ENCODE measurements at places on chromosomes 1 and 21.

DNA sequence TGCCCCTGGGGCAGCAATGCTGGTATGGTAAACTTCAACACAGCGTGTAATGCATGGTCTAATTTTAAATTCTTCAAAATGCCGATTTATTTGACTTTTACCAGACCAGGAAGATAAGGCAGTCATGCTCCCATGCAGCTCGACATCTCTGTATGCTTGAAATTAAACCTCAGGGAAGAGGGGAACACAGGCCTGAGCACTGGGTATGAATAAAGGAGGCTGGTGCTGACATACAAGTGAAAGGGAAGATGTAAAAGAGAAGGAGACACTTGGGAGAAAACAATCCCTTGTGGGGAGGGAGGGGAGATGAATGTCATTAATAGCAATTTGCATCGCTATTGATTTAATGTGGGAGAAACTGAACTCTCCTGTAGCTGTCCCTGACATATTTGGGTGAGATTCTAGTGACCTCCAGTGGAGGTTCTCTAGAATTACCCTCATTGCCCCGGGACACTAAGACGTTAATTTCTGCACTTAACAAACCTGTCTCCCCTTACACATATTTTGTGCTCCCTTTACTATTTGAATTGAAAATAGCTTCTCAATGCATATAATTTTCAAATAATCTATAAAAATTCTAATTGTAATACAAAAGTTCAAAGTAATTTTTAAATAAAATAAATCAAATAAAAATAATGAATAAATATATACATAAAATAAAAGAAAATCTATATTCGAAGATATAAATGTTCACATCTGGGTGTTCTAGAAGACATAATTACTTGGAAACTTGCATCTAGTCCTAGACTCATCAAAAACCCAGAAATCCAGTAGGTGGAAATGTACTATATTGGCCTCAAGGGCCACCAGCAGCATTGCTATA, 283.1 kb downstream of the LMX1A start:
- peak; percentile 5 for DNase-seq

GRCh38 chr1:159009704-159010361, at the start of gene IFI16:
TSS of gene IFI16 (plus strand) at chr1:159009907. CDS start at chr1:159014681, 4,774 bp downstream.
- DNase-seq = peak; percentile 96

- DNase-seq = no peak
Observed at GRCh38 chr1:168638884-168639283, 62.5 kb downstream of the XCL1 start.

- DNase-seq = no peak
Observed at GRCh38 chr1:227741166-227741870, 6.1 kb downstream of the SNAP47 start.

GRCh38 chr1:157852476-157852875, 10.9 kb upstream of the CD5L start:
- no peak for DNase-seq

DNA sequence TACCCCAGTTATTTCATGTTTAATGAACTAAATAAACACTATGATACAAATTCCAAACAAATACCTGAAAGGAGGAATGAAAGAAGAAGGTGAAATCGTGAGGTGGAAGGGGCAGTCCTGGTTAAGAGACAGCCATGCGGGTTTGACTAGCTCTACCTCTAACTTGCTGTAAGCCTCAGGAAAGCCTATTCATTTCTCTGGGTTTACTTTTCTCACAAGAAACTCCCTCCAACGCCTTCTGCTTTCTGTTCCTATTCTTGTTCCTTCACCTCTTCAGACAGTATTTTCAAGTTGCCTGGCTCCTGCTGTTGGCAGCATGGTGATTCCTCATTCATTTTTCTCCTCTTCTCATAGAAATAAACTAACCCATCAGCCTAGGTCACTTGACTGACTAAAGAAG, 92.4 kb downstream of the NTPCR start:
- DNase-seq = no peak

- DNase-seq = no peak
Observed at GRCh38 chr1:152003846-152004442, 10.3 kb upstream of the S100A10 start.

GRCh38 chr1:75952016-75952415, 19.8 kb upstream of the ASB17 start:
- no peak for DNase-seq

GRCh38 chr1:162380061-162380846, 1.3 kb upstream of the C1orf226 start:
- DNase-seq = no peak

DNA sequence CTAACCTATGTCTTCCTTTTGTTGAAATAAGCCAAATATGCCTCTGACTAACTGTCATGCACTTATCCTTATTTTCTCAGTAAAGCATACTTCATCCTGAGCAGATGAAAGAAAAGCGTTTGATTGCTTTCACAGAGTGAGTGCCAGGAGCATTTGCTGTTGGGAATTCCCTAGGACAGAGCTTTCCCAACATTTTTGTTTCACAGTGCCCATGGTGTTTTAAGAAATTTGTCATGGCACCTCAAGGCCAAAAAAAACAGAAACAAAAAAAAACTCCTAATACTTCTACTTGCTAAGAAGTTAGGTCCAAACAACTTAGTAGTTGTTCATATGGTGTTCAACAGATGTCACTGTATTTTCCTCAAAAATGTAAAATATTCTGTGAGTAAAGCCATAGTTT, 120.8 kb upstream of the BMP8A start:
- DNase-seq = no peak

GRCh38 chr1:95537176-95537575, 303.2 kb downstream of the RWDD3 start:
- no peak for DNase-seq

DNA sequence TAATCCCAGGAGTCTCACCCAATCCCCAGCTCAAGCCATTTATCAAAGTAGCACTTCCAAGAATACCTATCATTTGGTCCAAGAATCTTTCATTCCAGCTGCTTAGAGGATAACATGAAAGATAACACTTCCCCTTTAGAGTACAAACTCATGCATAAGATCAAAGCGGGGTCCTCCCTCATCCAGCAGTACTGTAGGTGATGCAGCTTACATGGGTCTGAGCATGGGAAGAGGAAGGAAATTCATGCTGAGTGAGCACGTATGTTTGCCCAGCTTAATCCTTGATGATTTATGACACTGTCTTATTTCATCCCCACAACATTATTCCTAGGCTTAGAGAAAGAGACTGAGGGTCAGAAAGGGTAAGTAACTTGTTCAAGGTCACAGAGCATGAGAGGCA, 167.1 kb upstream of the GJB5 start:
- DNase-seq = no peak

GRCh38 chr1:119079881-119080280, 60.6 kb downstream of the WARS2 start:
- DNase-seq = no peak

GRCh38 chr1:21449906-21450305, 10.0 kb downstream of the NBPF3 start:
- no peak for DNase-seq

DNA sequence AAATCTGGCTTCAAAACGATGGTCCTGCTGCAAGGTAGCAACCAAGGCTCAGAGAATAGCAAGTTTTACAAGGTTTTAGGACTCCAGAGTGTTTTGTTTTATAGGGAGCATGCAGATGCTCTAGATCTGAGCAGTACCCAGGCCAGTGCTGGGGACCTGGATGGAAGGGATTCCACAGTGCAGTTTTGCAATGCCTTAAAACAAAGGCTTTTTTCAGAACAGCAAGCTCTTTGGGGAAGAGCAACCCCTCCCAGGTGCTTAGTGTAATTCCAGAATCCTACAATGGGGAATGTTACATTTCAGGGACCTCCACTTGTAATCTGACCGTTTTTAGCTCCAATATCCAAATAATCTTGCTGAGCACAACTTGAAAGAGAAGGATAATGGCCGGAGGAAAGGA, 6.7 kb downstream of the ROR1 start:
- DNase-seq = no peak

DNA sequence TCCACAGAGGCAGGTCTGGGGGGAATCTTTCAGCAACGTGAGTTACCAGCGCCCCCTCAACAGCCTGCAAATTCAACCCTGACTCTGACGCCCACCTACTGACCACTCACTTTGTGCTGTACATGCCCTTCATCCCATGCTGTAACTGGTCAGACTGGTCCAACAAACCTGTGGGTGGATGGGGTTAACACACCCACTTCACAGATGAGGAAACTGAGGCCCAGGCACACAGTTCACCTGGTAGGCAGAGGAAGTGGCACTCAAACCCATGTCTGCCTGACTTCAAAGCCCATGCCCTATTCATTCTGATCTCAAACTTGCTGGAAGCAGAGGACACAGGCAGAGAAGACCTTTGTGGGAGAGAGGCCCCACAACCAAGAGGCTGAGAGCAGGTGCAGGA, 172.9 kb downstream of the TRABD2B start:
- DNase-seq = no peak

DNA sequence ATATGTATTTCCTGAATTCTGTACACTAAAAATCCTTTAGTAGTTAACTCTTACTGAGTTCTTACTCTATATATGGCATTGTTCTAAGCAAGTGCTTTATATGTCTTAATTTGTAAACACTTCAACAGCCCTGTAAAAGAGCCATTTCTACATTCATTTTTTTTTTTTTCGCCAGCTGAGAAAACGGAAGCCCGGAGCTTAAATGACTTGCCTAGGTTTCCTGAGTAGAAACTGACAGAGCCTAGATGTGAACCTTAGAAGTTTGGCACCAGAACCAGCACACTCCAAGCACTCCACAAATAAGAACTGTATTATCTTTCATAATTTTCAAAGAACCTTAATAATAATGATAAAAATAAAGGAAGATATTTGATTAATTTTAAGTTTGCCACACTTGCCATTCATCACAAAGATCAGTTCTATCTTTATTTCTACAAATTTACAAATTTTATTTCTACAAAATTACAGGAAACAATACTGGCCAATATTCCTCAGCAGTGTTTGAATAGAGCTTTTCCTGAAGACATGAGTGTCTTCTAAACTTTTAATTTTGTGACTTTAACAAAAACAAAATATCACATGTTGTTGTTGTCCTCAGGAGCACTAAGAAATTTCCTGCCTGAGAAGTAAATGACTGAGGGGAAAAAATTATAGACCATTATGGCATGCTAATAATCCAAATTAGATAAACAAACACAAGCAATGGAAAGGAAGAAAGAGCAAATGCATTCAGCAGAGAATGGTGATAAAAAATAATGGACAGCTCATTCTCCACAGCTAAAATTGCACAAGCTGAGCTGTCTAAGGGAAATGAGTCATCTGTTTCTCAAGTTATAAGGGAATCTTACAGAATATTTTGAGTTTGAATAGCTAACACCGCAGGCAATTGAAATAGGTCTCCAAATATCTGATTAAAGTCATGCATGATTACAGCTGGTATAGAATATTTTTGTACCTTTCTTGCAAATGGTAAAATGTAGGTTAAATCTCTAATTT, 71.2 kb downstream of the DPYD start:
- no peak for DNase-seq

DNA sequence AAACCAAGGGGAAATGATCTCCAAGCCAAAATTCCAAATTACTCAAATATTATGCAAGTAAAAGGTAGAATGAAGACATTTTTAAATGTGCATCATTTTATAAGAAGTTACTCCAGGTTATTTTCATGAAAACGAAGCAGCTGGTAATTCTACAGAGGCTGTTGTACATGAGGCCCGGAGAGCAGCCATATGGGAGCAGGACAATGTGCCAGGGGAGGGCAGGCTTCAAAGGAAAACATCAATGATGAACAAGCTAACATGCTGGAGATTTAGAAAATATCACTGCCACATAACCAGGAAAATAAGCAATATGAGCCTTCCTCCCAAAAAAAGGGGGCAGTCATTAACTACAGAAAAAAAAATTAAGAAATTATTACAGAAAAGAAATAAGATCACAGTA, 109.1 kb downstream of the TIAM1 start:
- DNase-seq = no peak

DNA sequence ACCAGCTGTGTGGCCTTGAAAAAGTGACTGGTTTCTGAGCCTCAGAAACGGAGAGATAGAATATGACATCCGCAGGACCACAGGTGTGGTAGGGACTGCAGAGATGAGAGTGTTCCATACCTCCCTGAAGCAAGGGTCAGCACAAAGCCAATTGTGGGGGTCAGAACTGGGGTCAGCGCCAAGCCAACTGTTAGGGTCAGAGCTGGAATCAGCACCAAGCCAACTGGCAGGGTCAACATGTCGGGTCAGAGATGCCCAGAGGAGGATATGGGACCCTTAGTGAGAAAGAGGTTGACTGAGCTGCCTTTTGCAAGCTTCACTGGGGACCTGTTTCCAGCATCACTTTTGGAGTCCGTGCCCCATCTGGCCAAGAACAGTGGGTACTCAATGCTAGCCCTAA, 93.9 kb downstream of the MATN1 start:
- no peak for DNase-seq

GRCh38 chr1:117009132-117009531, 7.6 kb downstream of the CD101 start:
- no peak for DNase-seq

- DNase-seq = no peak
Observed at GRCh38 chr1:183814121-183814681, 9.3 kb downstream of the RGL1 start.

DNA sequence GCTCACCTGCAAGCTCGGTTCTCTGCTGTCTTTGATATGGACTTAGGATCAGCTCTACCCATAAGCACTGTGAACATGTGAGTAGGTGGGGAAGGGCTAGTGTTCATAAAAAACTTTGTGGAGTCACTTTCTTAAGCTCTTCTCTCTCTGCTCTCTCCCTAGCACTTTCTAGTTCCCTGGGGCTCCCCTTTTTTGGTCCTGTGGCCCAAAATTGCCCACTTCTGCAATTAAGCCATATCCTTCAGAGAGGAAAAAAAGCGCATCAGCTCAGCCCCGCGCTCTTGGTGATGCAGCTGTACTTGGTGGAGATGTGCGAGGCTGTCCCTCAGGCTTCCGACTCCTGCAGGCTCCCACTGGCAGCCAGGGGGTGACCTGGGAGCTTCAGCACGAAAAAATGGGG, 23.4 kb downstream of the CCSAP start:
- DNase-seq = no peak

DNA sequence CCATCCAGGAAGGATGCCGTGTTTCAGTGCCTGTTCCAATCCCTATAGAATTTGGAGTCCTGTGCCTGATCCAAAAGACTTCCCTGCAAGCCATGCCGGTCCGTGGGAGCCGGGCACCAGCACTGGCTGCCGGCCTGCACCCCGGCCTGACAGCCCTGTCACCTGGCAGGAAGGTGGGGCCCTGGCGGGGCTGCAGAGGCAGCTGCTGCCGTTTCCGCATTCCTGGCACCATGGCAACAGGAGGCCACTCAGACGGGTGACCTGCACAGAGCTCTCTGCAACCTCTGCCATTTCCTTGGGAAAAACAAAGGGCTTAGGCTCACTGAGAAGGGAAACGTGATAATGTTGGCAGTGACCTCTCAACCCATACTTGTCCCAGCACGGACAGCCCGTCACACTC, 63.2 kb upstream of the TMEM51 start:
- DNase-seq = no peak
